A172 (cell line): ENCODE measurements at places on chromosomes 5 and 9. TPM values are rescaled to one million over a fixed set of nuclear protein-coding genes. Genes with fewer than 3 reads are reported as not detected.
A peak's percentile ranks its signal among the peaks of the same experiment; 100 is the strongest.

AK8 gene
- 0.43 and 0.90 TPM in 2 replicates for total RNA-seq

GRCh38 chr9:21964925-21965385 lies 29.2 kb downstream of the CDKN2A start:
- no peak for DNase-seq

DNA sequence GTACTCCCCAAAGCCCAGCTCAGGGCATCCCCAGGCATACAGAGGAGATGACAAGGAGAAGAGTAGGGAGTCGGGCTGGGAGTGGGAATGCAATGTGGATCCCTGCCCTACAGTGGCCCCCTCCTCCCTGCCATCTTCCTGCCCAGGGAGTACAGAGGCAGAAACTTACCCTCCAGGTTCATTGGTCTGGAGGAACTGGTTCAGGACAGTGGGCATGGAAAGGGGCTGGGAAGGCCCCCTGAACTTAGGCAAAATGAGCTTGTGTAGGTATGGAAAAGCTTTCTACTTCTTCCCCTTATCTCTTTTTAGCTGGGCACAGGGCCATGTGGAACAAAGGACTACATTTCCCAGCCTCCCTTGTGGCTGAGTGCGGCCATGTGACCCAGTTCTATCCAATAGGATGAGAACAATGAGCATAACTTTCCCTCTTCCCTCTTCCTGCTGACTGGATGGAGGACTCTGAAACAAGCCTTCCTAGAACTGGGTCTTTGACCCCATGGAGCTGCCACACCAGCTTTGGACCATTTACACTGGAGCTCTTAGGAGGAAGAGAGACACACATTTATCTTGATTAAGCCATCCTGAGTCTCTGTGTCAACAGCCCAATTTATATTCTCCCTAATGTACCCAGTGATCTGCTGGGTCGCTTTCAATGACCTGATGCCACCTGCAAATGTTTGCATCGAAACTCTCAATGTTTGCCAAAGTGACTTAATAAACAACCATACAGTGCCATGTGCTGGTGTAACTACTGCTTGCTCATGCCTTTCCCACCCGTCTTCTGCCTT lies 25.0 kb upstream of the HMCN2 start:
- peak; percentile 68 for DNase-seq

PCDHGB7 gene
- total RNA-seq: 14.6 and 15.0 TPM in 2 replicates

GRCh38 chr5:76345582-76345981 lies 57.5 kb upstream of the IQGAP2 start:
- peak; percentile 14 for DNase-seq

DNA sequence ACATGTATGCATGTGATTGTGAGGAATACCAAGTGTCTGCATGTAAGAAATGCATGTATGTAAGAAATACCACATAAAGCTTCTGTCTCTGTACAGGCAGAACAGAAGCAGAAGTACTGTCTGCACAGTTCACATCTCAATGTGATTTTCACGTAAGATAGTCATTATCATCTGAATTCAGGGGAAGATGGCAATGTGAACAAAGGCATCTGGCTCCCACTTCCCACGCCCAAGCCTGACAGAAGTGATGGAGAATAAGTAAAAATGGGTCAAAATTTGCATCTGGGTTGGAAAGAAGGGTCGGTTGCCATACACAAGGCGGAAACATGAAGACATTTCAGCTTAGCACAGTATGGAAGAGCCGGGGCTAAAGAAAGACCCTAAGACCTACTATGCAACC lies 71.7 kb downstream of the SUSD1 start:
- DNase-seq: no peak

DNA sequence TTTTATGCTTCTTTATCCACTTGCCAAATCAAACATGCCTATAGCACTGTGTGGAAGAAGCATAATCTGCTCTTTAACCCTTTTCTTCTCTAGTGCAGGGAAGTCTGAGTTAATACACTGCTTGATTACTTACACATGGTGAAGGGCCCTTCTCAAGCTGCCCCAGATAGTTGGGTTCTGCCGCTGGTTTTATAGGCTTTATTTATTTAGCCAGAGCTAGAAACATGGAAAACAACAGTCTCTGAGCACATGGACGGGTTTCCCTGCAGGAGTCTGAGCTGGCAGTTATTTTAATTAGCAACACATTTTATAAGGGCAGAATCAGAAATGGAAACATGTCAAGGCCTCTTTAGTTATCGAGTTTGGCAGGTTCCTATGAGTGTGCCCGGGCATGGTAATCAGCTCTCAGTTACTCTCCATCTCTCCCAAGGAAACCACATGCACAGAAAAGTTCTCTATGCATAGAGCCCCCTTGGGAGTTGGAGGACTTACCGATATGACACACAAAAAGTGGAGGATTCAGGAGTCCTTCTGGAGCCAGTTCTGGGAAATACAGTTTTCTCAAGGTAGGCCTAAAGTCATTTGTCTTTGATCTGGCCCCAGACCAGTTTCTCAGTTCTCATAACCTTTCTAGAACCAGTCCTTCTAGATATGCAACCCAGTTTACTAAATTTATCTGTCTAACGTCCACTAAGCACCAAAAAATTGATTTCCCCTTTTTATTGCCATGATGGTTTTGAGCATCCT lies 564.8 kb downstream of the ACTL7B start:
- DNase-seq: no peak

DNA sequence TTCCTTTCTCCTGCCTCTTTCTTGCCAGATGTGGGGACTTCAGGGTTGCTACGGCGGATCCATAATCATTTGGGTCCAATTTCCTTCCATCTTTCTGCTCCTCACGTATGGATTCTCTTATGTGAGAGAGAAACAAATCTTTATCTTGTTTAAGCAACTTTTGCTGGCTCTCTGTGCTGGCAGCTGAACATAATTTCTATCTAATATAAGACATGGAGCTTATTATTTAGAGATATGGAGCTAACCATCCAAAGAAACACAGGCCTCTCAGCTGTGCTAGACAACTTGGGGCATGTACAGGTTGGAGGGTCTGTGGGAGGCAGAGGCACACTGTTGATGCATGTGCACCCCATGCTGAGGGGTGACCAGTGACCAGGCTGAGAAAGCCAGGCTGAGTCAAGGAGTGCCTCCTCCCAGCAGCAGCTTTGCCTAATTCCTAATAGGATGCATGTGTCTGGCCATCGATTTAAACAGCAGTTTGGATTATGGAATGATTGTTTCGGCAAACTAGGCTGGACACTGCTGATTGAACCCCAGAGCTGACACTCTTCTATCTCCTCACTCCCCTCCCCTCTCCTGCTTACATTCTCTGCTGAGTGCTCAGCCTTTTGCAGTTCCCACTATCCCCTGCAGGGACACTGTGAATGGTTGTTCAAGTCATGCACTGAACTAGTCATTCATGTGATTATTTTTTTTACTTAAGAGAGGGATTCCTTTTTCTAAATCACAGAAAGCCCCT lies 195.8 kb downstream of the ERCC6L2 start:
- DNase-seq: peak; percentile 15

DNA sequence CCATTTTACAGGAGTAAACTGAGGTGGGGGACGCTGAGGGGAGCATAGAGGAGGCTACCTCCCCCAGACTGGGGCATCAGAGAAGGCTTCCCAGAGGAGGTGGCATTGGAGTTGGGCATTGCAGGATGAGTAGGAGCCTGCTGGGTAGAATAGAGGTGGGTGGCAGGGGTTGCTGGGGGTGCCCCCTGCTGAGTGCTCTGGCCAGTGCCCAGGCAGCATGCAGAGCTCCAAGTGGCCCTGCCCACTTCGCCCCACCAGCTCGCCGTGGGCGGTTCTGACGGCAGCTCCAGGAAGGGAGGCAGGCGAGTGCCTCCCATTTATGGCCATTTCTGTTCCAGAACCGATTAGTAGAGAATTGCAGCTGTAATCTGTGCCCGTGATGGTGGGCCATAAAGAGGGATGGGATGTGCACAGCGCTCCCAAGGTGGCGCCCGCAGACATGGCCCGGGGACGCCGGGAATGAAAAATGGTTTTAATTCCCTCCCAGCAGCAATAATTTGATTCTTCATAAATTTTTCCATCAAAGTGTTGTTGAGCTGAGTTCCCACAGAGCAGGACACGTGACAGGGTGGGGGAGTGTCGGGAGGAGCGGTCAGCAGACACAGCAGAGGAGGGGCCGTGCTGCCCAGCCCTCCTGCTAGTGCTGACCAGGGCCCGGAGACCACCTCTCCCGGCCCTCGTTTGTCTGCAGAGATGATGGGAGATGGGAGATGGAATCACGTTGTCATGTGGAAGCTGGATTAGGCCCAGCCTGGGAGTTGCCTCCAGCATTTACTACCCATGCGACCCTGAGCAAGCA lies 75.5 kb downstream of the LMX1B start:
- no peak for DNase-seq

APBA1 gene
- total RNA-seq: 0.21 and 0.31 TPM in 2 replicates

DNA sequence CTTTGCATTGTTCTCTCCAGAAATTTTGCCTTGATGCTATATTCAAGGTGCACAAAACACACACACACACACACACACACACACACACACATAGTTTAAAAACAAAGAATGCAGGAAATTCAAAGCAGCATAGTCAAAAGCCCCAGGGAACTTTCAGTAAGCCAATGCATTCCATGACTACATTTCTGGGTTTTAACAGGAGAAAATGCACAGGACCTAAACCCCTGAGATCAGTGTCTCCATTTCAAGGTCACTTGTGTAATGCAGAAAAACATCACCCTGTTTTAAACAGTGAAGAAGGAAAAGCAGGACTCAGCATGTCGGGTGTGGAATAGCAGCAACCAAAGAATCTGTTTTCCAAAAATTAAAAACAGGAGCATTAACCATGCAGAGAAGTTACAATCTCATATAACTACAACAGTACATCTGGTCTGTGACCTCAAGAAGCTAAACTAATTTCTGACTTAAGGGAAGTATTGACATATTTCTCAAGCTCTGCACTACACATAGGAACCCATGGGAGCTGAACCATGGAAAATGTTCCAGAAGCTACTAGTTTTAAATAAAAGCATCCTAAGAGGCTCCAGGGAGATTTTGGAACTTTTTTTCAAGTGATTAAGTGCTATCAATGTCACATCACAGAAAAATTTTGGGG lies 296.7 kb downstream of the HINT1 start:
- DNase-seq: no peak
